ENCODE measurements at places on chromosomes 4 and X. TPM values are rescaled to one million over a fixed set of nuclear protein-coding genes. Genes with fewer than 3 reads are reported as not detected.

The TIMM8A gene
- total RNA-seq = 8.1 TPM

The CXCL1 gene
- total RNA-seq = 35.5 TPM

The PRR27 gene
- not detected for total RNA-seq

The BMPR1B gene
- 8.1 TPM for total RNA-seq

The SPARCL1 gene
- not detected for total RNA-seq

The TCEAL6 gene
- total RNA-seq = not detected

The OPHN1 gene
- 2.8 TPM for total RNA-seq

The MPC1L gene
- not detected for total RNA-seq

The SPANXD gene
- total RNA-seq = not detected

The TCEAL2 gene
- 0.25 TPM for total RNA-seq

The TCEAL7 gene
- total RNA-seq = 11.8 TPM

The VCX3A gene
- total RNA-seq = not detected

The CSN1S1 gene
- total RNA-seq = not detected

The VEGFD gene
- total RNA-seq = not detected

The XK gene
- 0.16 TPM for total RNA-seq

The SPP1 gene
- 349 TPM for total RNA-seq

The USP26 gene
- not detected for total RNA-seq

The OTUD6A gene
- total RNA-seq = not detected

The BLOC1S4 gene
- 20.9 TPM for total RNA-seq

The SPON2 gene
- total RNA-seq = 83.5 TPM

The MAGEA4 gene
- total RNA-seq = not detected

The LRAT gene
- 1.1 TPM for total RNA-seq

The FBXW7 gene
- 6.2 TPM for total RNA-seq

The CXXC4 gene
- total RNA-seq = 0.76 TPM

The AFM gene
- not detected for total RNA-seq

The IL13RA2 gene
- total RNA-seq = not detected

The TEX13D gene
- total RNA-seq = not detected

The NPY1R gene
- 38.8 TPM for total RNA-seq
